ENCODE measurements at places on chromosomes 5 and 9.

- no peak for DNase-seq
These were observed 695 bp upstream of the NDFIP1 start for GRCh38 chr5:142107736-142108431.

- no peak for DNase-seq
These were observed 72.3 kb downstream of the XRCC4 start for GRCh38 chr5:83149671-83150070.

- DNase-seq, result peak; percentile 67
These were observed 7.2 kb upstream of the RNF38 start for GRCh38 chr9:36407122-36407723.

DNA sequence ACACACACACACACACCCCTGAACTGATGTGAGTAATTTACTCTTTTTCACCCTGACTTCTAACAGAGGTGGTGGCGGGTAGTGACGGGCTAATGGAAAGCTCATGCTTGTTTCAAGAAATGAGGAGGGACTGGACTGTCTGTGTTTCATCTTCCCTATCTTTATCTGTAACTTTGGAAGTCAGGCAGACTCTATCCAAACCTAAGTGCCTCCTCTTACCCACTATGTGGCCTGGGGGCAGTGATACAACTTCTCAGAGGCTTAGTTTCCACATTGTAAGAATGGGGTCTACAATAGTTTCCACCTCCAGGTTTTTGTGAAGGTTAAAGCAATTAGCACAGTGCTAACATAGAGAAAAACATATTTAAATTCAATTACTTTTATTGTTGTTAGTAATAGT lies 5.9 kb upstream of the TRPM3 start:
- DNase-seq, result no peak

GRCh38 chr5:64972591-64972990 lies 203.9 kb downstream of the CWC27 start:
- DNase-seq, result no peak

DNA sequence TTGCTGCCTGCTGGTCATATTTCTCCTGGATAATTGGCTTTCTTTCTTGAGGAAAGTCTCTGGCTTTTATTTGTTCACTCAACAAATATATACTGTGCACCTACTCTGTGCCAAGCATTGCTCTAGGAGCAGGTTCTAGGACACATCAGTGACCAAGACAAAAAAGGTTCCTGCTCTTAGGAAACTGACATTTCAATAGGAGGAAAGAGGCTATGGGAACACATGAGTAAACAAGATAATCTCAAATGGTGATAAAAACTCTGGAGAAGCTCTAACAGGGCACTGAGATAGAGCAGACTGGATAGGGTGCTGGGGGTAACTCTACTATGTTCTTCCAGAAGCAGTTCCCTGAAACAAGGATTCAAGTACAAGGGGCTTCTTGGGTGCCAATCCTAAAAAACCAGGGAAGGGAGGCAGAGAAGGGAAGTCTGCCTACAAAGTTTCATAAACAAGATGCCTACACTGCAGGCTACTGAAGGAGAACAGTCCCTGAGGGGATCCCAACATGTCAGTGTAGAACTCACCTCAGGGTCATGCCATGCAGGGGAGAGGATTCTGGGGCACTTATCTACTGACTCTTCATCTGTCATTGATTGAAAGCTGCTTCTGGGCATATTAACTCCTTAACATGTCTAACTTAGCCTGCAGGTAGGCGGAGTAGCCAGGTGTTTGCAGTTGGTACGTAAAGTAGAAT lies 181.3 kb downstream of the GRIA1 start:
- no peak for DNase-seq

DNA sequence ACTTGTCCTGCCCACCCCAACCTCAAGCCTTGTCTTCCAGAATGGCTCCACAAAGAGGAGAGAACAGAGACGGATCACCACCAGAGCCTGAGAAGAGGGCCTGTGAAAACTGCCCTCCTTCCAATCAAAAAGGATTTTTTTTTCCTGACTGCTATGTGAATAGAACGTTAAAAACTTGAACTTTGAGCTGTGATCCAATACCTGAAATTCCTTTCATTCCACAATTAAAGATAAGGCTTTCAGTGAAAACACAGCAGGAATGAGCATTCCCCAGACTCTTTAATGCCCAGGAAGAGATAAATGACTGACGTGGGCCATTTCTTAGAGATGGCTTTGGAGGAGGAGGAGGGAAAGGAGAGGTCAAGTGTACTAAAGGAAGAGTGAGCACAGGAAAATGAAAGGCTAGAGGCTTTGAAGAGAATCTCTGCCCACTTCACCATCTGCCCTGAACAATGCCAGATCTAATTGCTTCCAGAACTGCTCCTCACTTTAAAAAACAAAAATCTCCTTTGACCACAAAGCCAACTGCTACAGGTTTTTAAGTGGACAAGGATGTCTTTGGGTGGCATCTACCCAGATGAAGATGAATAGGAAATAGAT lies 177.9 kb upstream of the MAP3K1 start:
- no peak for DNase-seq

- no peak for DNase-seq
These were observed 279.0 kb downstream of the AUH start for GRCh38 chr9:91082731-91083130.

DNA sequence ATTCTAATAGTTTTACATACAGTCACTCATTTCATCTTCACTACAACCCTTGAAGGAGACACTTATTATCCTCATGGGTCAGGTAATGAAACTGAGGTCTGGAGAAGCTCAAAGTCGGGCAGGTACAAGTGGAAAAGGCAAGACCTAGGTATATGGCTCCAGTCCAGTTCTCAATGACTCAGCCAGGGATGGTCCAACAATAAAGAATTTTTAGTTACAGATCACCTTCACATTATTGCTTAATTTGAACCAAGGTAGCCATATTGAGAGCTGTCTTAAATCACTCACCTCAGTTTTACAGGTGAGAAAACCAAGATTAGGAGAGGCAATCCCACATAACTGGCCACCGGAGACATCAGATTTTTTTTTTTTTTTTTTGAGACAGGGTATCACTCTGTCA lies 55.4 kb downstream of the PTPN3 start:
- no peak for DNase-seq

Measured in T-helper 1 cell (primary cell).